ENCODE measurements at places on chromosomes 5 and 9. TPM values are rescaled to one million over a fixed set of nuclear protein-coding genes. Genes with fewer than 3 reads are reported as not detected.

The AHRR gene
- 26.4 TPM for total RNA-seq

The SLC6A3 gene
- under 0.01 TPM for total RNA-seq

The GRM6 gene
- total RNA-seq, result not detected

The CDX1 gene
- total RNA-seq, result not detected

The PCA3 gene
- total RNA-seq, result under 0.01 TPM

The PROP1 gene
- not detected for total RNA-seq

The SCGB3A2 gene
- total RNA-seq, result not detected
